Stimulated activated CD4-positive, alpha-beta T cell treated with anti-CD3 and anti-CD28 coated beads, Interleukin-4, amount 100 ng/mL, for 24 hours (primary cell): ENCODE measurements at places on chromosomes 4 and X.

- no peak for DNase-seq
These were observed 101.9 kb upstream of the SLC7A11 start for GRCh38 chr4:138344054-138344453.

DNA sequence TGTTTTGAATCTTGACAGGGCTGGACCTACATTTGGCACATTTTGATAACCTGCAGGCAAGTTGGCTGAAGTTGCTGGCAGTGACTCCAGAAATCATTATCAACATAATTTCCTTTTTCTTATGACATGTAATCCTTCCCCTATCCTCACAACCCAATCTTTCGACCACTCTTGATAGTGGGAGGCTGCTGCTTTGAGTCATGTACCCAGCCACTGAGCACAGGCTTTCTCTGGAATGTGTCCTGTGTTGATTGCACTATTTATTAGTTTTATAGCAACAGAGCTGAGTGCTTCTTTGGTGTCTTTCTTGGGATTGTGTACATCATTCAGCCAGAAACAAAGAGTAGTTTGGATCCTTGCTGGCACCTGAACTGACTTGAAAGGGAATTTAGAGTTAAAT is 183.1 kb upstream of the LEF1 start:
- no peak for DNase-seq

GRCh38 chr4:42278709-42279324 is 118.5 kb upstream of the SHISA3 start:
- DNase-seq = no peak

- no peak for DNase-seq
These were observed 6.9 kb downstream of the UBA1 start for GRCh38 chrX:47200385-47201150.

DNA sequence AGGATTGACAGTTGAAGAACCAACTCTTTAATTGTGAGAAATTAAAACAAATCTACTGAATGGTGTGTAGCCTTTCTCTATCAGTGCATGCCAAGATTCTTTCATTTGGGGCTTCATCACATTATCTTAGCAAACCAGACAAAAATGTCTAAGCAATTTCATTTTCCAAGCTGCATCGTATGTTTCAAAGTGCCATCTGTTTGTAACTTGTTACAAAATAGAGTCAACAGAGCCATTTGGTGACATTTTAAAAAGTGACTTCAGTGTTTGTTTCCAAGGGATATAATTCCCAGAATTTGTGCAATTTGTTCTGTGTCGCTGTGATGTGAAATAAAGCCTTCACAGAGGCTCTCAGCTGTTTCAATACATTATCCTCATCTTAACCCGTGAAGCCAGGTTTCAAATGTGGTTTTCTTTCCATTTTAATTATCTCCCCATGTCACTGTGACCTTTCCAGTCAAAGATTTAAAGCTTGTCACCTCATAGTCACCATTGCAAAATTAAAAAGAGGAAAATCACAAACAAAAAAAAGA is 46.0 kb upstream of the C1QTNF7 start:
- no peak for DNase-seq
